Natural killer cell (primary cell): ENCODE measurements at places on chromosomes 5 and 9.
A peak's percentile ranks its signal among the peaks of the same experiment; 100 is the strongest.

DNA sequence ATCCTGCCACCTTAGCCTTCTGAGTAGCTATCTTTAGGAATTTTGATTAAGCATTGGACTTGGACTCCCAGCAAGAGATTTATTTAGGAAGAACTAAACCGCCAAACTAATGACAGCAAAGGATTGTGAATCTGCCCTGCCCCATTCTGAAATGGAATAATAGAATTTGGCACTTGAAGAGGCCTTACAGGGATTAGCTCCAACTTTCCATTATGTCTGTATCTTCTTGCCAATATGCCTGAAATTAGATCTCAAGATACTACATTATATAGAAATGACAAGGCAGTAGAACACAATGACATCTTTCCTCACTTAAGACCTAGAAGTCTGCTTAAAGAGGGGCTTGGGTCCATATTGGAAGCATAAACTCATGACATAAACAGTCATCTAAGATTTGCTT, 77.0 kb upstream of the DPYSL3 start:
- DNase-seq, result no peak

DNA sequence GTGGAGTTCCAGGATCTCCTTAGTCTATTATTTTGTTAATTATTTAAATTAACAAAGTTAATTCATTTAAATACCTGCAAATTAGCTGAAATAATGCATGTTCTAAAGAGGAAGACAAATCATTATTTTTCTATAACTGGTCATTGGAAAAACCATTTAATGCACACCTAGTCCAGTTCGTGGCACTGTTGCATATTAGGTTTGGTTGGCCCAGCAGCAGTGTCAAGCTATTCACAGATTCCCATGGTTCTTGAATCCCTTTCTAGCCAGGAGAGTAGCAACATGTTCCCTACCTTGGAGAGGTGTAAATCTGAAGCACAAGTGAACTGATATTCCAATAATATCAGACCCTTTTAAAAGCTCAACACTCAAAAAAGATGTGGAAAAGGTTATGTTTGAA, 155.2 kb downstream of the TMEM161B start:
- no peak for DNase-seq

DNA sequence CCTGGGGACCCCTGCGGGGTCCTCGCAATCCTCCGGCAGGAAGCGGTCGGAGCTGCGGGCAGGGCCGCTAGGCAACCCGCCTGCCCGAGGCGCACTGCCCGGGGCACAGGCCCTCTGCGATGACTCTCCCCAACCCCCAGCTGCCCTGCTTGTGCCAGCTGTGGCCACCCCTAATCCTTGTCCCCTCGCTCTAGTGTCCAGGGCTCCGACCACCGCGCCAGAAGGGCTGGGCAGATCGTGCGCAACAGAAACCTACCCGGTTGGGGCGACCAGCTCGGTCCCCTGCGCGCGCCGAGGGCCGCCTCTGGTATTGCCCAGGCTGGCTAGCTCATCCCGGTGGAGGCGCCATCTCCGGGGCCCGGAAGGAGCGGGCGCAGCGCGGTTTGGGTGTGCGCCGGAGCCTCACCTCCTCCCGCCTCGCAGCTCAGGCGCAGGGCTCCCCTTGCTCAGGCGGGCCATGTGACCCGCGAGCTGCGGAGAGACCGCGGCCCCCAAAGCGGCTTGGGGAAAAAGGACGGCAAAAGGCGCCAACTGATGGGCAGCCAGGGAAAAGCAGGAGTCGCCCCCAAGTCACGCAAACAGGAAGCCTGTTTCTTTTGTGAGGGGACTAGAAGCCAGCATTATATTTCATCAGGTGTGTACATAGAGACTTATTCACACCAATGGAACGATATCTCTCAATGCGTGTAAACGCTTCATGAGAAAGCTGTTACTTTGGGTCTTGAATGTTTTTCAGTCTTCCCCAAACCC, 46.8 kb upstream of the RNF20 start:
- DNase-seq, result no peak

- DNase-seq, result no peak
Observed at GRCh38 chr9:71036501-71036900, 84.9 kb downstream of the TRPM3 start.

DNA sequence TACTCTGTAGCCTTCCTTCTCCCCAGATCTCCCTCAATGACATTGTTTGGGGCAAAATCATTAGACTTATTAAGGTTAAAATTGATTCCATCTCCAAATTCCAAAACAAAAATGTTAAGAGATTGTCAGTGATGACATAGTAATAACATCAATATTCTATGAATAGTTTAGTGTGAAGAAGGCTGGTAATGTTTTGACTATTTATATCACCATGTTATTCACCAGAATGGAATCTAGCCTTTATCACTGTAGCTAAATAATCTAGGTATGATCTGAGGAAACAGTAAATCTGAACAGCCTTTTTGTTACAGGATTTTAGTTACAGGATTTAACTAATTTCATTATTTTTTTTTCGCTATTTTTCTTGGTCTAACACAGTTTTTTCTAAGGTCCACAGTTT, 929 bp upstream of the PLPP6 start:
- DNase-seq, result no peak

- no peak for DNase-seq
Observed at GRCh38 chr5:316210-317085, 5.1 kb upstream of the AHRR start.

GRCh38 chr5:82156874-82157273, 121.3 kb downstream of the RPS23 start:
- no peak for DNase-seq

GRCh38 chr9:6234014-6234413, 18.4 kb downstream of the IL33 start:
- no peak for DNase-seq

- no peak for DNase-seq
Observed at GRCh38 chr5:90227683-90228082, 181.9 kb downstream of the CETN3 start.

DNA sequence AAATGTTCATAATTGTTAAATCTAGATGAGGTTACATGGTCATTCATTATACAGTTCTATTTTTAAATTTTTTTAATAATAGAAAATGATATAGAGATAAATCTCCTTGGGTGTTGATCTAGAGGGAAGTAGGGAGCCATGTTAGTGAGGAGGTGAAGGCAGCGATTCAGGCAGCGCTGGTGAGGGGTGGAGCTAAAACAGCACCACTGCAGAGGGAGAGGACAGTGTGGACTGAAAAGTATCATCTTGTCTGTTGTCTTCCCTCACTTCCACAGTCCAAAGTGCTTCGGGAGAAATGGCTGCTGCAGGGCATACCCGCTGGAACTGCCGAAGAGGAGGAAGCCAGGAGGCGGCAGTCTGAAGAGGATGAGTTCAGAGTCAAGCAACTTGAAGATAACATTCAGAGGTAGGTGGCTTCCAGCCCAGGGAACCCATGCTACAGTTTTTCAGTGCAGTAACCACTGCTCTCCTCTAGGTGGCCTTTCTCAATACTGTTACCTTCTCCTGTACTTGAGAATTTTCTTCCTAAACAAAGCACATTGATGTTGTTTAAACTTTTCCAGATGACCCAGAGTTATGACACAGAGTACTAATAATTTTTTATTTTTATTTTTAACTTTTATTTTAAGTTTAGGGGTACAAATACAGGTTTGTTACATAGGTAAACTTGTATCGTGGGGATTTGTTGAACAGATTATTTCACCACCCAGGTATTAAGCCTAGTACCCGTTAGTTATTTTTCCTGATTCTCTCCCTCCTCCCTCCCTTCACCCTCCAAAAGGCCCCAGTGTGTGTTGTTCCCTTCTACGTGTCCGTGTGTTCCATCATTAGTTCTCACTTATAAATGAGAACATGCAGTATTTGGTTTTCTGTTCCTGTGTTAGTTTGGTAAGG, 100.5 kb downstream of the PALM2AKAP2 start:
- DNase-seq, result peak; percentile 53

DNA sequence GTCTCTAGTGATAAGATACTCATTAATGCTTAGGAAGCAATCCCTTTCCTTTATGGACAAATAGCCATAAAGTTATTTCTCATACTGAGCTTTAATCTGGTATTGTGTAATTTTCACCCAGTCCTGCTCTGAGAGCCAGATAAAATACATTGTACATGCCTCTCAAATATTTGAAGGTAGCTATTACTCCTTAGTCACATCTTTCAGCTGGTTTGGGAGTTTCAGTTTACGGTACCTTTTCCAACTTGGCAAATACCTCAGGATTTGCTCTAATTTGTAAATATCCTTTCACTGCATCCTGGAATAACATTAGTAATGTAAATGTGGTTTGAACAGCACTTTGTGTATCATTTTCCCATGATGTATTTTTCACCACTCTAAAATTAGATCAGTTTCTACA, 47.4 kb downstream of the ABHD17B start:
- DNase-seq, result no peak

DNA sequence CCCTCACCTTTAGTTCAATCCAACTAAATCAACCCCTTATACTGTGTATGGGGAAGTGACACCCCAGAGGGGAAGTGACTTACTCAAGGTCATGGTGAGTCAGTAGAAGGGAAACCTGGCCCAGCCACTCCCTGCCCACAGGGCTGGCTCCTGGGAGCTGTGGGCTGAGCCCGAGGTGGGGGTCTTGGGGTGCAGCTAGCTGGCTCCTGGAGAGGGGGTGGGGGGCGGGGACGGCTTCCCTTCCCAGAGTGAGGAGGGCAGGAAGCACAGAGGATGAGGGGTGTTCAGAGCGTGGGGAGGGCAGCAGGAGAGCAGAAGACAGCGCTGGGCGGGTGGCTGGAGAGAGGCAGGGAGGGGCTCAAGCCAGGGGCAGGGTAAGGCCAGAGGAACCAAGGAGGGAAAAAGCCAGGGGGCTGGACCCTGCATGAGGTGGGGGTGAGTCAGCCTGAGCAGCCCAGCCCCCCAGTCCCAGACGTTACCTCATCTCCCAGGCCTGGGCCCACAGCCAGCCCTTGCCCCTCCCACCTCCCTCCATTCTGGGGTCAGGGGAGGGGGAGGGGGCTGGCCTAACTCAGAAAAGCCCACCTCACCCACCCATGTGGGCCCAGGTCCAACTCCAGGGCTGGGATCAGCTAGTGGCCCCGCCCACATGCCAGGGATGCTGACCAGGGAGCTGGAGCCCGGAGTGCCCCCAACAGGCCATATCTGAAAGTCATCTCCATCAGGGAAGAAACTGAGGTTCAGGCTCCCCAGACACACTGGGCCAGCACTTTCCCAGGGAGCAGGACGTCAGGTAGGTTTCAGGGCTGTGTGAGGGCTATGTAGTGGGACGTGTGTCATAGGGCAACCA, 2.8 kb downstream of the PDLIM7 start:
- DNase-seq, result no peak

GRCh38 chr9:104078596-104078995, 15.5 kb upstream of the SMC2 start:
- no peak for DNase-seq

DNA sequence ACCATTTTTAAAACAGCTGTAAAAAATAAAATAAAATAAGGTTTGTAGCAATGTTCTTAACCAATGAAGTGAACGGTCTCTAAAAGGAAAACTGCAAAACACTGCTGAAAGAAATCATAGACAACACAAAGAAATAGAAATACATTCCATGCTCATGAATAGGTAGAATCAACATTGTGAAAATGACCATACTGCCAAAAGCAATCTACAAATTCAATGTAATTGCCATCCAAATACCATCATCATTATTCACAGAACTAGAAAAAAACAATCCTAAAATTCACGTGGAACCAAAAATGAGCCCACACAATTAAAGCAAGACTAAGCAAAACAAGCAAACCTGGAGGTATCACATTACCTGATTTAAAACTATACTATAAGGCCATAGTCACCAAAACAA, 67.6 kb upstream of the RGMB start:
- DNase-seq, result no peak

- no peak for DNase-seq
Observed at GRCh38 chr5:179209359-179210150, 135.7 kb downstream of the ADAMTS2 start.

GRCh38 chr5:171092194-171092593, 216.9 kb upstream of the TLX3 start:
- DNase-seq, result no peak

GRCh38 chr9:135502168-135502872, 1.8 kb downstream of the MRPS2 start:
- no peak for DNase-seq

GRCh38 chr5:171598641-171599152, 179.2 kb downstream of the FGF18 start:
- no peak for DNase-seq

DNA sequence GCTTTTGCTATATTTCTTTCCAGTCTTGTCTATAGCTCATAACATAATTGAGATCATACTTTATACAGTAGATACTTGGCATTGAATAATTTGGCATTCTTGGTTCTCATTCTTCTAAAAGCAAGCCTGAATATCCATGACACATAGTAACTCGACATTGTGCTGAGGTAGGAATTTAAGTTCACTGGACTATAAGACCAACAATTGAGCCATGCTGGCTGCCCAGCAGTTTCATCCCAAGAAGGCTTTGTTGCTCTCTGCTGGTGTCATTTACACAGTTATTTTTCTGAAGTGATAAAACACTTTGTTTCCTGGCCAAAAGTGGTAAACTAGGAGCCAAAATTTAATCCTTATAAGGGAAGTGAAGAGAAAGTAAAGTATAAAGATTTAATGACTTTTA, 192.0 kb downstream of the ADAMTSL1 start:
- DNase-seq, result no peak

DNA sequence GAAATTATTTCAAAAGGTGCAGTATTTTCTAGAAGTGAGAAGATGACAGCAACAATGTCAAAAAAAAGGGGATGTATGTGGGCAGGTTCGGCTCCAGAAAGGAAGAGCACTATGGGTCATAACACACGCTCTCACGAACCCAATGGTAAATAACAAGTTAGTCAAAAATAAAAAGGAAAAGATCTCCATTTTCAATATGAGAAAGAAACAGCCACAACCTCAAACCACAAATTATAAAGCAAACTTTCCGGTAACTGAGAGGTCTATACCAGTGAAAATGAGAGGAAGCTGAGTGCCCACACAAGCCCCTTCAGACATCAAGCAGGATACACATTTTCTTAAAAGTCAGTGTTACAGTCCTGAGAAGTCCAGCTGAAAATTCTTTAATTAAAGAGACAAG, 398.5 kb upstream of the RPS23 start:
- DNase-seq, result no peak

- no peak for DNase-seq
Observed at GRCh38 chr5:93430673-93431199, 150.3 kb downstream of the NR2F1-AS1 start.

GRCh38 chr9:133051281-133051900, 10.4 kb upstream of the CEL start:
- no peak for DNase-seq

DNA sequence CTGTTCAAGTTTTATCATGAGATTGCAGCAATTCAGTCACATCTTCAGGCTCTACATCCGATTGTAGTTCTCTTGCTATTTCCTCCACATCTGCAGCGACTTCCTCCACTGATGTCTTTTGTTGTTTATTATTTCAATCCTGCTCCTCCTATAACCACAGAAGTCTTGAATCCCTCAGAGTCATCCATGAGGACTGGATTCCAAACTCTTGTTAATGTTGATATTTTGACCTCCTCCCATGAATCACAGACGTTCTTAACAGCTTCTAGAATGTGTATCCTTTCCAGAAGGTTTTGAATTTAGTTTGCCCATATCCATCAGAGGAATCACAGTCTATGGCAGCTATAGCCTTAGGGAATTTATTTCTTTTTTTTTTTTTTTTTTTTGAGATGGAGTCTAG, 3.6 kb downstream of the FBXO38 start:
- no peak for DNase-seq

- DNase-seq, result no peak
Observed at GRCh38 chr9:37678789-37679273, 28.1 kb downstream of the FRMPD1 start.
